ENCODE measurements at places on chromosomes 2 and 18. TPM values are rescaled to one million over a fixed set of nuclear protein-coding genes. Genes with fewer than 3 reads are reported as not detected.

CRYBA2 gene
- total RNA-seq, result not detected

LAMA1 gene
- total RNA-seq, result not detected

UGT1A4 gene
- not detected for total RNA-seq

GGCX gene
- total RNA-seq, result 23.1 TPM

SOX11 gene
- total RNA-seq, result not detected

- H3K4me1 ChIP-seq, result no peaks in the 10 kb centered on the region
- no peak overlapping the region for H3K27ac ChIP-seq
- H3K4me3 ChIP-seq, result no peak overlapping the region
- no peaks in the 10 kb centered on the region for H3K36me3 ChIP-seq
These were observed 15.5 kb upstream of the BIN1 start for GRCh38 chr2:127122361-127123027.

- no peaks in the 10 kb centered on the region for H3K4me1 ChIP-seq
- no peak overlapping the region for H3K4me3 ChIP-seq
- no peak for DNase-seq
- no peaks in the 10 kb centered on the region for H3K36me3 ChIP-seq
These were observed 636.1 kb downstream of the TDRD15 start for GRCh38 chr2:21759819-21760218.

DNA sequence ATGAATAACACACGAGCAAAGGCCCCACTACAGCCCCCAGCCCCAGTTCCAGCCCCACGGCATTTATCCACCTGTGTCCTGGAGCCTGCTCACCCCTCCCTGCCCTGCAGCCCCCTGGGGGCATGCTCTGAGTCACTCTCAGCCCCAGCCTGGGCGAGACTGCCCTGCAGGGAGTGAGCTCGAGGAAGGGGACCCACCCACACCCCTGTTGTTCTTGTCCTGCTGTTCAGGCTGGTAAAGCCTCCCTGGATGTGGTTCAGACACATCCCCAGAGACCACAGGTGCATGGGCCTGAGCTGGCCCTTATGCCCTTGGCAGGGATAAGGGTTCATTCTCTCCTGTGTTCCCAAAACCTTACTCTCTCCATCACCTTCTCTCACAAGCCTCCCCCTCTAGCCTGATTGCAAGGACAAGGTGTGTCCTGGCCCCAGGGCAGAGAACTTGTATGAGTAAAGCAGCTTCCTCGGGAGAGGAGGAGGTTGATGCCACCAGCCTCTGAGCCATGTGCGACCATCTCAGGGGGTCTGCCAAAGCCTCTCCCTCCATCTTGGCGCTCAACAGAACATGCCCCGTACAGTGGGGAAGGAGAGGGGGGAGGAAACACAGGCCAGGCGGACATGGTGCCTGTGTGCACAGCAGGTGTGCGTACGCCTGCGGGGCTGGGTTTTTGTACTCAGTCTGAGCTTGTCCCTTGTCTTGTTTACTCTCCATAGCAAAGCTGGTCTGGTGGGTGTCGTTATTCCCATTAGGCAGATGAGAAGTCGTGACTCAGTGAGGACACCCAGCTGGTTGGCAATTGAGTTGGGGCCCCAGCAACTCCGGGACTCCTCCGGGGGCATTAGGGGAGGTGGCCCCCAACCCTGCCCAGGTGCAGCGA, 64.4 kb downstream of the CIB4 start:
- peaks cover 11% of the 10 kb centered on the region for H3K27me3 ChIP-seq
- peaks cover 3% of the 10 kb centered on the region for H3K4me1 ChIP-seq
- no peak overlapping the region for H3K4me3 ChIP-seq
- no peak for DNase-seq
- H3K27ac ChIP-seq, result no peak overlapping the region
- H3K36me3 ChIP-seq, result no peaks in the 10 kb centered on the region

GRCh38 chr18:69599377-69599776, 198.7 kb downstream of the DOK6 start:
- no peaks in the 10 kb centered on the region for H3K36me3 ChIP-seq
- H3K4me1 ChIP-seq, result no peaks in the 10 kb centered on the region
- no peak for DNase-seq
- H3K4me3 ChIP-seq, result no peak overlapping the region
- peaks cover 2% of the 10 kb centered on the region for H3K27me3 ChIP-seq
- no peak overlapping the region for H3K27ac ChIP-seq

GRCh38 chr2:158979772-158980171, 11.3 kb downstream of the TANC1 start:
- no peak overlapping the region for H3K4me3 ChIP-seq
- peaks cover 3% of the 10 kb centered on the region for H3K27me3 ChIP-seq
- no peak overlapping the region for H3K27ac ChIP-seq
- no peak for DNase-seq
- H3K4me1 ChIP-seq, result no peaks in the 10 kb centered on the region

DNA sequence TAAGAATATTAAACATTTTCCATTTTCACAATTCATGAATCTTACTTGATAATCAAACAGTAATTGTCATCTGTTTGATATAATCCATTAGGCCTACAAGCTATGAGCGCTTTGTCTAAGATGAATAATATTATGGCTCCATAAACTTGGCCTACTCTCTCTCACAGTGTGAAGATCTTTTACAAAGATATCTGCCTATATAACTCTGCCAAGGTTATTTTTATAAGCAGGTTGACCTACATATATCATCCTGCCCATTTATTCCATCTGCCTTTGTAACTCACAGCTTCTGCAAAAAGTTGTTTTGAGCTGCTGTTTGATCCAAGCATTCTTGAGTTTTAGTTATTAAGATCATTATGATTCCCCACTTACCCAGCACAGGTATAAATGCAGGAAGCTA, 158.3 kb downstream of the PDE11A start:
- no peak overlapping the region for H3K27ac ChIP-seq
- H3K4me1 ChIP-seq, result no peaks in the 10 kb centered on the region
- no peak for DNase-seq
- peaks cover 4% of the 10 kb centered on the region for H3K27me3 ChIP-seq
- H3K4me3 ChIP-seq, result no peak overlapping the region

Data from activated CD4-positive, alpha-beta T cell treated with anti-CD3 and anti-CD28 coated beads, Interleukin-2, amount 10 ng/mL, durations not matched to agents 24 days and 14 days (primary cell).